CD4-positive, alpha-beta T cell (primary cell): ENCODE measurements at places on chromosomes 1 and 21. TPM values are rescaled to one million over a fixed set of nuclear protein-coding genes. Genes with fewer than 3 reads are reported as not detected.

- H3K4me1 ChIP-seq, result peaks cover 3% of the 10 kb centered on the region
- no peaks in the 10 kb centered on the region for H3K27me3 ChIP-seq
- no peaks in the 10 kb centered on the region for H3K36me3 ChIP-seq
- no peak overlapping the region for H3K4me3 ChIP-seq
- H3K27ac ChIP-seq, result no peak overlapping the region
Measured at GRCh38 chr1:200435200-200435780, 25.5 kb upstream of the ZNF281 start.

DNA sequence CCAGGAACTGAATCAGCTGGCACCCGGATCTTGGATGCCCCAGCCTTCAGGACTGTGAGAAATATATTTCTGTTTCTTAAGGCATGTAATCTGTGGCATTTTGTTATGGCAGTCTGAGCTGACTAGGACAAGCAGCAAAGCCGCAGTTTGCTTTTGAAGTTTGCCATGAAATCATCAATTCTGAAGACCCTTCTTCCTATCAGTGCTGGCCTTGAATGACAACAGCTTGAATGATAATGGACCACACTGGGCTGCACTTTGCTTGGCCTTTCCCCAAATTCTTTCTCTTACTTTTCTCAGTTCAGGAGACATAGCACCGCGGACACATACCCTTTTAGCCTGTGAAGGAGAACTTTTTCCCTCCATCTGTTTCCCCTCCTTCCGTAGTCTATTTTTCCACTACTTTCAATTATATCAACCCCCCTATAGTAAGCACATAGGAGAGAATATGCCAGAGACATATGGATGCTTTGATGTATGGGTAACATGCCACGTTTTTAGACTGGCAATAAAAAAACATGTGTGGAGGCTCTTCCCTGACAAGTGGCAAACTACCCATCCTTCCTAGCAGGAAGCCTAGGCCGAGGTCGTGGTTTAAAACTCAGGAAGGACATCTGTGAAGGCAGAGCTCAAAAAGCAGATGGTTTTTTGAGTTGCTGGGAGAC lies 42.9 kb downstream of the HLX start:
- no peak for DNase-seq
- H3K36me3 ChIP-seq, result no peaks in the 10 kb centered on the region
- no peak overlapping the region for H3K27ac ChIP-seq
- H3K4me3 ChIP-seq, result no peak overlapping the region
- no peaks in the 10 kb centered on the region for H3K27me3 ChIP-seq

- no peaks in the 10 kb centered on the region for H3K36me3 ChIP-seq
- H3K27me3 ChIP-seq, result no peaks in the 10 kb centered on the region
- H3K4me1 ChIP-seq, result no peaks in the 10 kb centered on the region
- no peak for DNase-seq
Measured at GRCh38 chr1:242468784-242469183, 55.7 kb downstream of the PLD5 start.

SDHC gene
- total RNA-seq, result 33.0 TPM

DNA sequence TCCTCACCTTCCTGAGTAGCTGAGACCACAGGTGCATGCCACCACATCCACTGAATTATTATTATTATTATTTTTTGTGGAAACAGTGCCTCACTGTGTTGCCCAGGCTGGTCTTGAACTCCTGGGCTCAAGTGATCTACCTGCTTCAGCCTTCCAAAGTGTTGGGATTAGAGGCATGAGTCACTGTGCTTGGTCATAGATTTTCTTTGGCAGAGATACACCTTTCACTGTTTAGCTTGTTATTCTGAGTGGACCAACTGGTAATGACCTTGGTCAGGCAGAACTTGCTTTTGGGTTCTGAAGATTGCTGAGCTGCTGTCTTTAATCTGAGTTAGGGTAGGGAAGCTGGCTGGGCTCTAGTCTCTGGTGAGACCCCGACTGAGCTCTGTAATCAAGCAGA lies 66.8 kb downstream of the DNAH14 start:
- no peak for DNase-seq
- H3K27me3 ChIP-seq, result no peaks in the 10 kb centered on the region
- no peak overlapping the region for H3K4me3 ChIP-seq
- H3K36me3 ChIP-seq, result no peaks in the 10 kb centered on the region

DNA sequence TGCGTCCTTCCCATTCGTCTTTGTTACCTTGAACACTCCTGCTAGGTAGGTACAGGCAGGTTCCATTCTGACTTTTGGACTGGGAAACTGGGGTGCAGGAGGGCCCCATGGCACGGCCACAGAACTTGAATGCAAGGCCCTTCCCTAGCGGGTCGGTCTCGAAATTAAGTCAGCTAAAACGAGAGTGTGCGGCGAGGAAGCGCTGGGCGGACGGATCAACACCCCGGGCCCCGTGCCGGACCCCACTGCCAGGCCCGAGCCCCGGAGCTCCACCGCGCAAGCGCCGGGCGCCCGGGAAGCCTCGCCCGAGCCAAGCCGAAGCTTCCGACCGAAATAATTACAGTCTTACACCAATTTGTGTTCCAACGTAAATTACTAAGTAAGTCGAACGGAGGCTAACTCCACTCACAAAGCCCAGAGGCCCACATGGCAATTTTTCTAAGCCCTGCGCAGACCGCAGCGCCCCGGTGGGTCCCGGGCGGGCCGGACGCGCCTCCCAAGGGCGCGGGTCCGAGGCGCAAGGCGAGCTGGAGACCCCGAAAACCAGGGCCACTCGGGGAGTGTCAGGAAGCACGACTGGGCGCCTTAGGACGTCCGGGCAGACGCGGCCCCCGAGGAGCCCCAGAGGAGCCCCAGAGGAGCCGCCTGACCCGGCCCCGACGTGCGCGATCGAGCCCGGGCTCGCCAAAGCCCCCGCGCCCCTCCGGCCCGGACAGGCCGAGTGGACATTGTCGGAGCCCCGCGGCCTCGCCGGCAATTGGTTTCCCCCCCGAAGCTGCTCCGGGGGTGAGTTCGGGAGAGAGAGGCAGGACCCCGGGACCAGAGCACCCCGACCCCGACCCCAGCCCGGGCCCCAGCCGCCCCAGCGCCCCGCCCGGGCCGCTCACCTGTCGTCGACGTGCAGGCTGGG lies 624 bp downstream of the RIPK4 start:
- no peaks in the 10 kb centered on the region for H3K36me3 ChIP-seq
- H3K4me3 ChIP-seq, result peak overlapping the region; percentile 48
- peaks cover 42% of the 10 kb centered on the region for H3K4me1 ChIP-seq
- DNase-seq, result no peak
- peaks cover 77% of the 10 kb centered on the region for H3K27me3 ChIP-seq

DCST1 gene
- 0.39 TPM for total RNA-seq

DNA sequence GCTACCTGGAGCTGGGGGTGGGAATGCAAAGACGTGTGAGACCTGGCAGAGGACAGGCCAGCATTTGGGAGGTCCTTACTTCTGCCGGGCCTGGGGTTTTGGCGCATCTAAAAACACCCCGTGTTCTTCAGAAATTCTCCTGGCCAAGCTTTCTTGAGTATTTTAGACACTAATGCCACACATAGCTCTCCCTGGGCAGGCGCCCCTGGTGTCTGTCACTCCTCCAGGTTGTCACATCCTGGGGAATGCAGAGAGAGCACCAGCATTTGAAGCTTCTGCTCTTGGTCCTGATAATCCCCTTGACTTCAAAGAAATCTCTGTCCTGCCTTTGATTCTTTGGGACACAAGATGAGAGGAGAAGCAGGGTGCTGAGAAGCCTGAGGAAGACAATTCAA lies 6.0 kb downstream of the CAPN9 start:
- no peaks in the 10 kb centered on the region for H3K27me3 ChIP-seq
- no peak for DNase-seq
- H3K4me1 ChIP-seq, result peaks cover 9% of the 10 kb centered on the region
- no peak overlapping the region for H3K4me3 ChIP-seq
- H3K27ac ChIP-seq, result no peak overlapping the region

GRCh38 chr1:34831721-34832246 lies 27.8 kb downstream of the SMIM12 start:
- no peak overlapping the region for H3K27ac ChIP-seq
- no peaks in the 10 kb centered on the region for H3K4me1 ChIP-seq
- H3K4me3 ChIP-seq, result no peak overlapping the region
- no peaks in the 10 kb centered on the region for H3K36me3 ChIP-seq
- DNase-seq, result no peak
- no peaks in the 10 kb centered on the region for H3K27me3 ChIP-seq

GBP3 gene
- 20.7 TPM for total RNA-seq

- H3K4me3 ChIP-seq, result no peak overlapping the region
- no peaks in the 10 kb centered on the region for H3K36me3 ChIP-seq
- H3K27ac ChIP-seq, result no peak overlapping the region
- no peak for DNase-seq
- H3K4me1 ChIP-seq, result no peaks in the 10 kb centered on the region
Measured at GRCh38 chr1:245046315-245046714, 108.5 kb upstream of the KIF26B start.

- H3K27me3 ChIP-seq, result peaks cover 9% of the 10 kb centered on the region
- no peak overlapping the region for H3K4me3 ChIP-seq
- no peak overlapping the region for H3K27ac ChIP-seq
Measured at GRCh38 chr1:171220081-171220420, 28.2 kb upstream of the FMO1 start.

SLC30A1 gene
- 6.0 TPM for total RNA-seq

DNA sequence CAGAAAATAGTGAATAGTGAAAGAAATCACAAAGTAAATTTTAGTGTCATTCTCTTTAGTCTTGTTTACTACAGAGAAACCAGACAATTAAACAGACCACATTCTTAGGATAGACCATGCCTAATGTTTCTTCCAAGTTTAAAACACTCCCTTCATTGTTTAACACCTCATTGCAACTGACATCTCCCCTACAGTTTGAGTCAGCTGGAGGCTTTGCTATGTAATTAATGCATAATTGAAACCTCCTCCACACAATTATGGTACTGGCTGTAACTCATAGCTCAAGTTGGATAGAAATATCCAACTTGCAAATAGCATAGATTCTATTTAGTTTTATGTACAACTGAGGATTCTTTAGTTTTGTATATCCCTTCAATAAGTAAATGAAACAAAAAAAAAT lies 35.2 kb upstream of the B3GALT2 start:
- H3K27ac ChIP-seq, result no peak overlapping the region
- H3K4me3 ChIP-seq, result no peak overlapping the region
- no peaks in the 10 kb centered on the region for H3K27me3 ChIP-seq
- no peak for DNase-seq

GRCh38 chr1:162892906-162893611 lies 32.1 kb upstream of the CCDC190 start:
- no peaks in the 10 kb centered on the region for H3K27me3 ChIP-seq
- H3K4me1 ChIP-seq, result no peaks in the 10 kb centered on the region
- H3K27ac ChIP-seq, result no peak overlapping the region
- no peaks in the 10 kb centered on the region for H3K36me3 ChIP-seq
- no peak for DNase-seq
- no peak overlapping the region for H3K4me3 ChIP-seq

MIXL1 gene
- total RNA-seq, result not detected

AQP10 gene
- total RNA-seq, result not detected

- no peak overlapping the region for H3K4me3 ChIP-seq
- H3K4me1 ChIP-seq, result peaks cover 3% of the 10 kb centered on the region
- no peaks in the 10 kb centered on the region for H3K36me3 ChIP-seq
- H3K27me3 ChIP-seq, result no peaks in the 10 kb centered on the region
Measured at GRCh38 chr1:86421601-86422280, 2.2 kb upstream of the CLCA2 start.

- peaks cover 4% of the 10 kb centered on the region for H3K27me3 ChIP-seq
- H3K4me1 ChIP-seq, result peaks cover 5% of the 10 kb centered on the region
- DNase-seq, result no peak
- H3K27ac ChIP-seq, result no peak overlapping the region
Measured at GRCh38 chr1:162035241-162035640, 11.6 kb upstream of the OLFML2B start.

- no peaks in the 10 kb centered on the region for H3K36me3 ChIP-seq
- no peak overlapping the region for H3K27ac ChIP-seq
- no peak for DNase-seq
- H3K4me3 ChIP-seq, result no peak overlapping the region
Measured at GRCh38 chr1:25111706-25112105, 120.6 kb downstream of the SYF2 start.

B3GALNT2 gene
- total RNA-seq, result 4.0 TPM
